ENCODE measurements at places on chromosomes 7 and 10. TPM values are rescaled to one million over a fixed set of nuclear protein-coding genes. Genes with fewer than 3 reads are reported as not detected.

DNA sequence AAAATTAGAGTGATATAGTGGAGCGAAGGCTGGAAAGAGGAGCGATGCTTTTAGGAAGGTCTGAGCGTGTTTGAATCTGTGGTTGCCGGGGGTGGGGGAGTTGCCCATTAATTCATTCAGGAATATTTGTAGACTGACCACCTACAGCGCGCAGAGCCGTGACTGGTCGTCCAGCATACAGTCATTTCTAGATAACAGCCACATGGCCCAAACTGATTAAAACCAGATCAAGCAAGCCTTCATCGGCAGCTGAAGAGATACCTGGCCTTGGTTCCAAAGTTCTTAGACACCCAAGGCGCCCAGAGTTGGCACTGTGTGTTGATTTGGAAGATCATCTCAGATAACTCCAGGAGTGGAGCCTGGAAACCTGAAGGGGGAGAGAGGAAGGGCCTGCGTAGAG, 1.7 kb downstream of the PROSER2 start:
- H3K4me3 ChIP-seq, result no peak overlapping the region
- H3K27ac ChIP-seq, result no peak overlapping the region
- peaks cover 4% of the 10 kb centered on the region for H3K4me1 ChIP-seq
- peaks cover 19% of the 10 kb centered on the region for H3K27me3 ChIP-seq
- no peak for DNase-seq
- no peaks in the 10 kb centered on the region for H3K36me3 ChIP-seq

DNA sequence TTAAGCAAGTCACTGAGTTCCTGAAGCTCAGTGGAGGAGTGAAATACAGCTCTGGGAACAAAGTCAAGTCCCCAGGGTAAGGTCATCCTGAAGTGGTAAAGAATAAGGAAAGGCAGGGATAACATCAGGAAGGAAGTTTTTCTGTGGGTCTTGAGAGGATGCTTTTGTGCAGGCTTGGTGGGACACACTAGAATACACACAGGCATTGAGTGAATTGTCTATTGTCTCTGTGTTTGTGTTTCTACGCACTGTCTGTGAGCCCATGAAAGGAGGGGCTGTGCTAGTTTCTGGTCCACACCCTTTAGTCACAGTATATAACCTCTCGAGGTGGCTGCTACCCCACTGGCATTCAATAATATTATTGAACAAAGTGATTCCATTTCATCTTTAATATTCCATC, 95.8 kb upstream of the ABCB5 start:
- DNase-seq, result no peak
- peaks cover 1% of the 10 kb centered on the region for H3K27me3 ChIP-seq
- H3K4me1 ChIP-seq, result no peaks in the 10 kb centered on the region
- no peak overlapping the region for H3K4me3 ChIP-seq
- H3K27ac ChIP-seq, result no peak overlapping the region
- no peaks in the 10 kb centered on the region for H3K36me3 ChIP-seq

- no peaks in the 10 kb centered on the region for H3K36me3 ChIP-seq
- DNase-seq, result no peak
- no peak overlapping the region for H3K4me3 ChIP-seq
- H3K27me3 ChIP-seq, result peaks cover 5% of the 10 kb centered on the region
- peaks cover 18% of the 10 kb centered on the region for H3K4me1 ChIP-seq
Measured at GRCh38 chr7:29281782-29282541, 87.4 kb downstream of the CHN2 start.

DNA sequence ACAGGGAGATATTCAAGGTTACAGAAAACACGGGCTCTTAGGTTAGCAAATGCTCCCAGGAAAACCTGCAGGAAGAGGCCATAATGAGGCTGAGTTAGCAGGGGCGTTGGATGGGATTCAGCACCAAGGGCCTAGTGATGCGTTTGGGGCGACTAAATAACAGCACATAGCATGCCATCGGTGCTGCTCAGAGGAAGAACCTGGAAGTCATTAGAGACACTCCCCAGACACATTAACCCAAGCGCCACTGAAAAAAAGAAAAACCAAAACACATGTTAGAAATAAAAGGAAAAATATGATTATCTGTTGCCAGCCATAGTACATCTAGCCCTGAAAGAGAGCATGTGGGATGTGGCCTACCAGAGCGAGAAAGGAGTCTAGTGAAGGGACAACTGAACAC, 28.8 kb upstream of the OPALIN start:
- no peaks in the 10 kb centered on the region for H3K36me3 ChIP-seq
- no peak overlapping the region for H3K4me3 ChIP-seq
- DNase-seq, result no peak
- H3K4me1 ChIP-seq, result no peaks in the 10 kb centered on the region
- no peak overlapping the region for H3K27ac ChIP-seq

DNA sequence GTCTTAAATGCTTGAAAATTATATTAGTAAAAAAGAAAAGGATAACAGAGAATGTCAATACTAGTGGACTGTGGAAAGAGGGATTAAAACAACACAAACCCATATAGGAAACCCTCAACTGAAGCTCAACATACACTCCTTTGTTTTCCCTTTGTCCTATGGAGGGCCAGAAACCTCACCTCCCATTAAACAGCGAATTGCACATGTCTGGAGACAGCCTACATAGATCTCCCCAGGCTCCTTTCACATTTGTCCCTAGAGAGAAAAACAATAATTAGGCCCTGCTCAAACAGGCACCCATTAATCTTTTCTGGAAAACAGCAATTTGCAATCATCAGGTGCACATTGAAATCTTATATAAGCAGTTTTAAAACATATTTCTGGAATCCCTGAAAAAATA, 87.6 kb upstream of the SEMA3D start:
- DNase-seq, result no peak

GRCh38 chr7:5284304-5285281, 1.9 kb downstream of the SLC29A4 start:
- no peaks in the 10 kb centered on the region for H3K4me1 ChIP-seq
- H3K4me3 ChIP-seq, result peak overlapping the region; percentile 41
- no peaks in the 10 kb centered on the region for H3K36me3 ChIP-seq

GRCh38 chr7:70380421-70381015, 751.4 kb upstream of the GALNT17 start:
- no peaks in the 10 kb centered on the region for H3K36me3 ChIP-seq
- no peak overlapping the region for H3K27ac ChIP-seq
- no peaks in the 10 kb centered on the region for H3K27me3 ChIP-seq
- no peak for DNase-seq
- H3K4me1 ChIP-seq, result no peaks in the 10 kb centered on the region
- no peak overlapping the region for H3K4me3 ChIP-seq

DNA sequence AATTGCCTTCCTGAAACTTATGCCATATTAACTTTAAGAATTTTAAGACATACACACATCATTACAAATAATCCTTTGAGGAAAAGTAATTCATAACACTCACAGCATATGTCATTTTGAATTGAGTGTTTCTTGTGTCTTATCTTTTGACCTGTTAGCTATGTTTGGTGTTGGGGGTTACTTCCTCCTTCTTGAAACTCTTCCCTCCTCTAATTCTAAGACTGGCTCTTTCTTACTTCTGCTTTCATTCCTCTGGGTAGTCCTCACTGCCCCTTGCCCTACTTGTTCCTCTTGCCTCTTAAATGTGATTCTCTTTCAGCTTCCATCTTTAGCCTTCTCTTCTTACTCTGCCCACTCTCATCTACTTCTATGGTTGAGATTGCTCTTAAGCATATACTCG, 28.3 kb upstream of the PIP4K2A start:
- peak overlapping the region; percentile 8 for H3K4me3 ChIP-seq
- H3K4me1 ChIP-seq, result peaks cover 23% of the 10 kb centered on the region
- DNase-seq, result no peak
- no peaks in the 10 kb centered on the region for H3K36me3 ChIP-seq

- H3K4me1 ChIP-seq, result peaks cover 12% of the 10 kb centered on the region
- no peak for DNase-seq
- no peak overlapping the region for H3K4me3 ChIP-seq
- H3K36me3 ChIP-seq, result peaks cover 28% of the 10 kb centered on the region
Measured at GRCh38 chr10:50431133-50431532, 179.8 kb upstream of the ASAH2 start.

DNA sequence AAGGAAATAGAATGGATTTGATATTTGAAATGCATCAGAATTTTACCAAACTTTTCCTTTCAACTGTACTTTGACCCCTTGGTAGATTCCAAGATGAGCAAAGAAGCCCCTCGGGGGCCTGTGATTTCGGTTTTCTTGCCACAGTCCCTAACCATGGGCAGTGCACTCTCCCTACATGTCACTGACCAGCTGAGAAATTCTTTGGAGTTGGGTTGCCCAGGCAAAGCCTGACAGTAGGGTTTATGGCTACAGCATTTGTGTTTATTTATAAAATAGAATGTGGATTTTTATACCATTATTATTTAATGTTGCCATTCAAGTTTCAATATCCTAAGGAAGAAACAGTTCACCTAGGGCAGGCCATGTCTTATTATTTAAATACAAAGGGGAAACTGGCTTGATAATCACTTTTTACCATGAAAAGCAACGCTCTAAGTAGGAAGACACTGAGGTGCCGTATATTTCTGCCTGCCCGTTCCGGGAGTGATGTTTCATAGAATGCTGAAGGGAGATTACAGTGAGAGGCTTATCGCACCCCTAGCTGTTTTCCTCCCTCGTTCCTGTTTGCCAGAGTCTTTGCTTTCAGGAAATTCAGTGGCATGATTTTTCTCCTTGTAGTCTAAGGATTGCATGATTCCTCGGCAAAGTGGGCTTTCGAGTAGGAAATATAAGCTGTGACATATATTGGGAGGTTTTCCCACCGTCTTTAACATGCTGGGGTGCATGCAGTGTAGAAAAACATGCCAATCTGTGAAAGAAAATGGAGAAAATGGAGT, 35.8 kb downstream of the WIPF3 start:
- no peaks in the 10 kb centered on the region for H3K4me1 ChIP-seq
- no peaks in the 10 kb centered on the region for H3K36me3 ChIP-seq
- H3K4me3 ChIP-seq, result no peak overlapping the region
- no peak overlapping the region for H3K27ac ChIP-seq
- no peak for DNase-seq
- H3K27me3 ChIP-seq, result peaks cover 16% of the 10 kb centered on the region

- no peak for DNase-seq
- H3K27ac ChIP-seq, result no peak overlapping the region
- no peaks in the 10 kb centered on the region for H3K36me3 ChIP-seq
Measured at GRCh38 chr7:102991077-102991539, 78.3 kb downstream of the LRRC17 start.

DNA sequence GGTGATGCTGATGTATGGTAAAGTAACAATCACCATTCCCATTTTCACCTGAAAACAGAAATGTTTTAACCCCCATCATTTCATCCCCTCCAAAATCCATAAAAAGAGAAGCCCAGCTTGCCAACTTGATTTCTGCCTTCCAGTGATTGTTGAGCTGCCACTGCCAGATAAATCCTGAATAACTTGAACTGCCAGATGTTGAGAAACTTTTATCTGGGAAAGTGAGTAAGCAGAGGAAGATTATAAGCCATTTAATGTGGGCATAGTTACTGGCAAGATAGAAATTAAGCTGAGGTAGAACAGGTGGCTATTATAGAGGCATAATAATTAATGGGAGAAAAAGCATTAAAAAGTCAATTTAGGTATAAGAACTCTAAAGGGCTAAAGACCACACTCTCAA, 534.1 kb downstream of the ANKRD7 start:
- no peaks in the 10 kb centered on the region for H3K36me3 ChIP-seq
- no peaks in the 10 kb centered on the region for H3K4me1 ChIP-seq
- no peak overlapping the region for H3K27ac ChIP-seq
- no peak for DNase-seq
- H3K4me3 ChIP-seq, result no peak overlapping the region
- no peaks in the 10 kb centered on the region for H3K27me3 ChIP-seq

- H3K4me1 ChIP-seq, result no peaks in the 10 kb centered on the region
- H3K27me3 ChIP-seq, result no peaks in the 10 kb centered on the region
- no peak overlapping the region for H3K27ac ChIP-seq
- no peak for DNase-seq
- H3K4me3 ChIP-seq, result no peak overlapping the region
Measured at GRCh38 chr7:5646846-5647245, 134.6 kb downstream of the RNF216 start.

POM121C gene
- total RNA-seq, result 58.5 TPM

PON1 gene
- total RNA-seq, result not detected

Measured in activated B cell treated with CpG ODN at 0.5 μM for 24 hours (primary cell).